ENCODE measurements at places on chromosomes 7 and 10.

- DNase-seq = no peak
Measured at GRCh38 chr10:85650791-85651496, 715.7 kb downstream of the GRID1 start.

DNA sequence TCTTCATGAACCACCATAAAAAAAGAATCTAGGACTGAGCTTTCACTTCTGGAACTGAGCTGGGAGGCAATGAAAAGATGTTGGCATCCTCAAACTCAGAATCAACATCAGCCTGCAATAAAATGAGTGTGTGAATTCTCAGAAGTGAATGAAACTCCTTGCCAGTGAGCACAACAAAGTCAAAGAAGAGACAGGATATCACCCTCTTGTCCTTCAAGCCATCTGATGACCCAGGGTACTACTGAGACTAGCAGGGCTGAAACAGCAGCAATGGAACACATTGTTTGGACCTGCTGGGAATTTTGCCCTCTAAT is 13.0 kb downstream of the SLC25A13 start:
- DNase-seq = no peak

GRCh38 chr10:75035975-75036708 is 75.3 kb upstream of the SAMD8 start:
- no peak for DNase-seq

GRCh38 chr10:132269266-132270230 is 38.2 kb downstream of the STK32C start:
- DNase-seq = no peak

GRCh38 chr10:77032188-77032570 is 605.4 kb downstream of the KCNMA1 start:
- DNase-seq = no peak

- no peak for DNase-seq
Measured at GRCh38 chr10:571166-571565, 118.3 kb downstream of the DIP2C start.

GRCh38 chr7:981793-982510 is 1.0 kb upstream of the CYP2W1 start:
- no peak for DNase-seq
